Cardiac fibroblast (primary cell): ENCODE measurements at places on chromosomes 11 and 22.

GRCh38 chr11:70601861-70602538 is 203.7 kb downstream of the CTTN start:
- no peak for DNase-seq

DNA sequence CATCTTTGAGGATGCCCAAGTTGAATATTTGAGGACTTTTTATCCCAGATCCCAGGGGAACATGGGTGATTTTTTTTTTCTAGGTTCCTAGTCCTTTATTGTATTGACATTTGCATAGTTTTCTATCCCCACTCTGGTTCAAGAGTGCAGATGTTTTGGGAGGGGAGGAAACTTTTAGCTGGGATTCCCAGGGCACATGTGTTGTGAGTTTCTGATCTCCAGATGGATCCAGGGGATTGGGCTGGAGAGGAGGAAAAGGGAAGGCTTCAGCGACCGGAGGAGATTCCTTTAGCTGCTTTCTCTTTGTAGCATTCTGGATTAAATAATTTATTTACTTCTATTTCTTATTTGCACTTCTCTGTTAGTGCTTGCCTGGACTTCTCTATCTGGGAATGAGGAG is 14.7 kb upstream of the SORL1-AS1 start:
- DNase-seq: no peak

DNA sequence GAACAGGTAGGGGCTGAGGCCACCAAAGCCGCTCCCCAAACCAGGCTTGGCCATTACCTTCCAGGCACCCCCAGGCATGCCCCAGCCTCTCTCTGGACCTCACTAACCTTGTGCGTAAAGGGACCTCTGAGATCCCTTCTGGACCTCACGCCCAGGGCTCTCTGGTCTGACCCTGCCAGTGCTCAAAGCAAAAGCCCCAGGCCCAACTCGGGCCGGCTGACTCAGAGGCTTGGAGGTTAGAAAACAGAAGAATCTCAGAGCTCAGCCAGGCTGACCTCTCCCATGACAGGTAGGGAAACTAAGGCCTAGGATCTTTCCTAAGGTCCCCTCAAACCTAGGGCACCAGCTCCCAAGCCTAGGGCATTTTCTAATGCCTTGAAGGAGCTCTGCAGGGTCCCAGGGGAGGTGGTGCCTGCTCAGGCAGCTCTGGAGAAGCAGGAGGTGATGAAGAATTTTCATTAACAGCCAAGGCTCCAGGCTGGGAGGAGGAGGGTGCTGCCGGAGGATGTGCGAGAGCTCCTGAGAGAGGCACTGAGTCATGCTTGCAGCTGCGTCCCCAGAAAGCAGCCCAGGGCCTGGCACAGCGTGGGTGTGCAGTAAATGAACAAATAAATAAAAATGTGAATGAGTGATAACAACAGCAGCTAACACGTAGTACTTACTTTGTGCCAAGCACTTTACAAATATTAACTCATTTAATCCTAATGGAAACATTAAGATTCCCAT is 25.6 kb downstream of the ARRB1 start:
- peak; percentile 92 for DNase-seq

GRCh38 chr22:17536269-17536668 is 27.0 kb upstream of the SLC25A18 start:
- DNase-seq: peak; percentile 38

DNA sequence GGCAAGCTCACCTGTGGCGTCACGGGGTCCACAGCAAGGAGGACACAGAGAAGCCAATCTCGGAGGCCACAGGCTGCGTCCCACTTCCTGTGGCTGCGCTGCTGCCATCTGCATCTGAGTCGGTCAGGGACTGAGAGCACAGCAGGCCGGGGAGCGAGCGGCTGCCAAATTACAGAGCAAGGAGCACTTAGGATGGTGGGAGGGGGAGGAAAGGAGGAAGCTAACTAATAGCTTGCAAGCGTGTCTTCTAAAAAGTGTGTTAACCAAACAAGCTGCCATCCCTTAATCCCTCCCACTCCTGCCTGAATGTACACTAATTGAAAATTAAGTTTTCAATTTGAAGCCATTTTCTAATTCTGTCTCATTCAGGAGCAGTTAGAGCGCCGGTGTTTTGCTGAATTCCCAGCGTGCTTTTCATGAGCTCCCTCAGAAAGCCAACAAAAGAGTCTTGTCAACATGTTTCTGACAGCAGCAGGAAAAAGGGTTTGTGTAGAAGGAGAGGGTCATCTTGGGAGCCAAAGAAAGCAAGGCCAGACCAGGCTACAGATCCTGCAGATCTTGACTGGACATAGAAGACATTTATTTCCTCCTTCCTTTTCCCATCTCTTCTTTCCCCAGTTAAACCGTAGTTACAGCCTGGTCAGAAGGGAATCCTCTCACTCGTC is 42.4 kb upstream of the API5 start:
- DNase-seq: no peak

DNA sequence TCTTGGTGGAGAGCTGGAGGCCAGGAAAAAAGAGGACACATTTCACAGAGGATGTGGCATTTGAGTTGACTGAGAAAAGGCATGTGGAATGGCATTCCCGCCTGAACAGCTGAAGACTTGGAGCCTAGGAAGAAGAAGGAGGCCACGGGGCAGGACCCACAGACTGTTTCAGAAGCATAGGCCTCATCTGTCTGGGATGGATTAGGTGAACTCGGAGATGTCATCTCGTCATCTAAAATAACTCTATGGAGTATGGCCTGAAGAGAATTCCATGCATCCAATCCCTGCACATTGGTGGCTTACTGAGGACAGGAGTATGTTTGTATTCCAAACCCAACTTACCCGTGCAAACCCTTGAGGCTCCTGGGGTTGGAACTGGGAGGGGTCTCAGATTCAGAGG is 16.4 kb downstream of the SPATA19 start:
- DNase-seq: no peak

DNA sequence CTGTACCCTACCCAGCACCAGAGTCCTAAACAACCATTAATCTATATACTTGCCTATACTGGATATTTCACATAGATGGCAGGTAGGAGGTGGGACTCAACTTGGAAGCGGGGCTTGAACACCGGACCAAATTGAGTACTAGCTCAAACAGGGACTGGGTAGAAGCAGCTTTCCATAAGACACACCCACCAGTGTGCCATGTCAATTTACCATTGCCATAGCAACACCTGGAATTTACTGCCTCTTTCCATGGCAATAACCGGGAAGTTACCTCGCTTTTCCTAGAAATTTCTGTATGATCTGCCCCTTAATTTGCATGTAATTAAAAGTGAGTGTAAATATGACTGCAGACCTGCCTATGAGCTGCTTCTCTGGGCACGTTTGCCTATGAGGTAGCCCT is 38.6 kb upstream of the CUL5 start:
- no peak for DNase-seq

- no peak for DNase-seq
Measured at GRCh38 chr11:2547806-2548205, 103.0 kb downstream of the KCNQ1 start.

DNA sequence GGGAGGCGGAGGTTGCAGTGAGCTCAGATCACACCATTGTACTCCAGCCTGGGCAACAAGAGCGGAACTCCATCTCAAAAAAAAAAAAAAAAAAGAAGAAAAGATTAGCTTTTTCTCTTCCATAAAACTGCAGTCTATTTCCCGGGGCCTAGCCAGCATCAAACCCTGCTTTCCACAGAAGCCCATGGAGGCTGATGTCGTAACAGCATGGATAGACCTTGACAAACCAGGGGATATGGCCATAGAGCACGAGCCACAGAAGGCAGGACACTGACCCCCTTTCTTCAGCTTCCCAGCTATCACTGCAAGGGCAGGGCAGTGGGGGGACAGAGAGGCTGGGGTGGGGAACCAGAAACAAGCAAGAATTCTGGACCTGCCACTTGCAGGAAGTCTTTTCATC is 21.5 kb downstream of the HPS4 start:
- no peak for DNase-seq

DNA sequence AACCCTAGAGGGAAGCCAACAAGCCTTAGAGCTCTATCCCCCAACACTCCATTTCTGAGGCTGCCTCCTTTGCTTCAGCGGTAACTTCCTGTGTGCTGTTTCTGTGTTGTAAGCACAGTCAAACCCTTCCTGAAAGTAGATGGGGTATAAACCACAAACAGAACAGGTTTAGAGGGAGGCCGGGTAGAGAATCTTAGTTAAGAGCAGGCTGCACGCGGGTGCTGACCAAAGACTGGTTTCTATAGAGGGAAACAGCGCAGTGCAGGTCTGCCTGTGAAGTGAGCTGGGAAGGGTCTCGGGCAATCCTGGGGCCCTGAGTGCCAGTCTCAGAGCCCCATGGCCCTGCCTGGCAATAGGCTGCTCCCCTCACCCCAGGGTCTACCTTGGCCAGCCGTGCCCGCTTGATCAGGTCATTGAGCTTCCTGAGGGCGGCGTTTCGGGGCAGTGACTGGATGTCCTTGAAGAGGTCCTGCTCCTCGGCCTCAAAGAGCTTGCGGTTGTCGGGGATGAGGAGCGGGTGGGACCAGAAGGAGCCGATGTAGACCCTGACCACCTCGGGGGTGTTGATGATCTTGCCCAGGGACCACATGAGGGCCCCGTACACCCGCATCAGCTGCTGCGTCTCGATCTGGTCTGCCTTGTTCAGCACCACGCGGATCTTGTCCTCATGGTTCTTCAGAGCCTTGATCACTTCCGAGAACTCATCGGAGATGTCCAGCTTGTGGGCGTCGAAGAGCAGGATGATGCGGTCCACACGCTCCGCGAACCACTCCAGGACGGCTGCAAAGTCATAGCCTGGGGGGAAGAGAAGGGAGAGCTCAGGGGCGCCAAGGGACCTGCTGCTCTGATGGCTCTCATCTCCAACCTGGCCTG is 15.3 kb upstream of the CDC42BPG start:
- DNase-seq: no peak

- DNase-seq: peak; percentile 21
Measured at GRCh38 chr11:108496643-108497256, 1.4 kb downstream of the POGLUT3 start.

GRCh38 chr11:2762031-2762380 is 62.2 kb upstream of the KCNQ1OT1 start:
- DNase-seq: no peak
